CD4-positive, alpha-beta T cell (primary cell): ENCODE measurements at places on chromosomes 12 and 14. TPM values are rescaled to one million over a fixed set of nuclear protein-coding genes. Genes with fewer than 3 reads are reported as not detected.

DNA sequence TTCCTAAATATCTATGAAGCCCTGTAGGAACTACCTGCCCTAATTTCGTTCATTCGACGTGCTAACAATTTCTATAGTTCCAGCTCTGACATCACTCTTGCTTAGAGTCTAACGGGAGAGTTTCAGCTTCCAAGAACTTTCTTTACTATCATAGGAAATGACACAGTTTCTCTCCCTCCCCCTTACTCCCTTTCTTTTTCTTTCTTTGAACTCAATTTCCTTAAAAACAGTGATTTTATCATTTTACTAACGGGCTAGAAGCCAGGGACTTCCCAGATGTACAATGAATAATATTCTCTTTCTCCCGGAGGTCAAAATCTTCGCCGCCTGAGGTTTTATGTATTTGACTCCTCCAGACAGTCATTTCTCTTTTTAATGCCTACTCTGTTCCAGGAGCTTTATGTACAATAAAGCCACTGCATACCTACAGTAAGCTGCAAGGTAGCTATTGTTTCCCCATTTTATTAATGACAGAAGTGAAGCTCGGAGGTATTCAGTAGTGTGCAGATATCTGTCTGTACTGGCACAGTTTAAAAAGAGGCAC lies 15.7 kb downstream of the SMCO2 start:
- no peak overlapping the region for H3K27ac ChIP-seq
- H3K4me3 ChIP-seq = no peak overlapping the region
- no peak for DNase-seq
- no peaks in the 10 kb centered on the region for H3K4me1 ChIP-seq
- no peaks in the 10 kb centered on the region for H3K36me3 ChIP-seq

TSPAN8 gene
- total RNA-seq = not detected

WNT5B gene
- total RNA-seq = not detected

DNA sequence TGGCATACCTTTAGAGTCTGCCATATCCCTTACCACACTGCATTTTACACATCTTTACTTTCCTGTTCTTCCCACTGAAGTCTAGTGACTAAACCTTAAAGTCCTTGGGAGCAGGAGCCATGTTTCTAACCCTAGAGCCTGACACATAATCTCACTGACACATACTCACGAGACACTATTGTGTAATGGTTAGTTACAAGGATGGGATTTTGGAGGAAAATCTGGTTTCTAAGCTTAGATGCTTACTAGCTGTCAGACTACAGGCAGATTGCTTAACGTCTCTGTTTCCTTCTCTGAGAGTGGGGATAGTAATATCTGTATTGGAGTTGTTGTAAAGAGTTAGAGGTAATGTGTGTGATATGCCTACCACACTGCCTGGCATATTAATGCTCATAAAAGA lies 6.2 kb upstream of the DYRK4 start:
- H3K36me3 ChIP-seq = no peaks in the 10 kb centered on the region
- no peaks in the 10 kb centered on the region for H3K4me1 ChIP-seq
- H3K27ac ChIP-seq = no peak overlapping the region
- H3K4me3 ChIP-seq = no peak overlapping the region
- H3K27me3 ChIP-seq = no peaks in the 10 kb centered on the region

DNA sequence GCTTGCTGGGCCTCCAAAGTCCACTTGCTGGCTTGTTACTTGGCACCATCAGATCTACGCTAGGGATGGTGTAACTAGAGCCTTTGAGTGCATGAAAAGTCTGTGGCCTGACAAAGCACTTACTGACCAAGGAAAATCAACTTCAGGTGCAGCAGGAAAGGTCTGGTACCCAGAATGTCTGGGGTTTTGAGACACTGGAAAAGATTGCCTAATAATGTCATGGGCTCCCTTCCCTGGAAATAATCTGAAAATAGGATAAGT lies 106.7 kb downstream of the ZFP36L1 start:
- no peak overlapping the region for H3K4me3 ChIP-seq
- peak overlapping the region; percentile 62 for H3K27ac ChIP-seq
- peaks cover 54% of the 10 kb centered on the region for H3K4me1 ChIP-seq
- no peaks in the 10 kb centered on the region for H3K36me3 ChIP-seq
- H3K27me3 ChIP-seq = no peaks in the 10 kb centered on the region
- DNase-seq = no peak

- no peak for DNase-seq
- H3K27me3 ChIP-seq = no peaks in the 10 kb centered on the region
- H3K36me3 ChIP-seq = no peaks in the 10 kb centered on the region
- no peak overlapping the region for H3K4me3 ChIP-seq
- H3K4me1 ChIP-seq = no peaks in the 10 kb centered on the region
Observed at GRCh38 chr12:75414671-75415070, 23.8 kb downstream of the GLIPR1L2 start.

EPYC gene
- total RNA-seq = not detected

DNA sequence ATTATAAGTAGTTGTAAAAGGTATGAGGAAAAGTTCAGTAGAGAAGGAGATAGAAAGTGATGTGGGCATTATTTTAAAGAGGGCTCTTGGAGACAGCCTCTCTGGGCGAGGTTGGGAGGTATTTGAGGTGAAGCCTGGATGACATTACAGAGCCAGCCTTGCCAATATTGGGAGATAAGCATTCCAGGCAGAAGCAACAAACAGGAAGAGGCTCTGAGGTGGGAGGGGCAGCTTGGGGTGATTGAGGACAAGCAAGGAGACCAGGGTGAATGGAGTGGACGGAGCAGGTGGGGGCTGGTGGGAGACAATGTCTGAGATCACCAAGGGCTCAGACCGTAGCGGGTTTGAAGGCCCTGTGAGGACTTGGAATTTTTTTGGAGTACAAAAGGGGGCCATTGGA lies 87.3 kb downstream of the DYRK2 start:
- no peaks in the 10 kb centered on the region for H3K27me3 ChIP-seq
- no peak overlapping the region for H3K27ac ChIP-seq
- H3K36me3 ChIP-seq = no peaks in the 10 kb centered on the region
- DNase-seq = no peak
- H3K4me1 ChIP-seq = no peaks in the 10 kb centered on the region

- H3K4me3 ChIP-seq = no peak overlapping the region
- H3K27me3 ChIP-seq = no peaks in the 10 kb centered on the region
- no peak for DNase-seq
- no peaks in the 10 kb centered on the region for H3K4me1 ChIP-seq
- no peaks in the 10 kb centered on the region for H3K36me3 ChIP-seq
Observed at GRCh38 chr12:100936661-100937060, 142.1 kb downstream of the ANO4 start.

DNA sequence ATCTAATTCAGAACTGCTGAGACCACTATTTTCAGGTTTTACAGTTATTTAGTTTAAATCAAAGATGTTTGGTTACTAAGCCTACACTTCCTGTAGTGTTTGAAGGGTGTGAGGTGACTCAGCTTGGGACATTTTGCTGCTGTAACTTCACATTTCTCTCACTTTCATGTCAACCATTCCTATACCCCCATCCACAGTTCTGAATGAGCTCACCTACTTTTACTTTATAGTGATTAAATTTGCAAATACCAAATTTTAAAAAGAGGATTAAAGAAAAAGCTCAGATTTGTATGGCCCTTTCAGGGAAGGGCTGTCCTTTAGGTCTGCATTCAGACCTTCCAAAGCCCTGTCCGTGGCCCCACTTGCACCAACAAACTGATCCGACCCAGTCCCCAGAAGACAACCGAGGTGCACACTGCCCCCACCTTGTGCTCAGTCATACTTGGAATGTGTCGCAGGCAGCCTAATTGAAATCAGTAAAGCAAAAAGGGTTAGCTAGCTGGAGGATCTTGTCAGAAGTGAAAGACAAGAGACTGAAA lies 174.4 kb downstream of the MON2 start:
- DNase-seq = peak; percentile 7
- H3K36me3 ChIP-seq = no peaks in the 10 kb centered on the region
- H3K4me3 ChIP-seq = no peak overlapping the region
- no peak overlapping the region for H3K27ac ChIP-seq
- peaks cover 11% of the 10 kb centered on the region for H3K27me3 ChIP-seq
- peaks cover 3% of the 10 kb centered on the region for H3K4me1 ChIP-seq

DNA sequence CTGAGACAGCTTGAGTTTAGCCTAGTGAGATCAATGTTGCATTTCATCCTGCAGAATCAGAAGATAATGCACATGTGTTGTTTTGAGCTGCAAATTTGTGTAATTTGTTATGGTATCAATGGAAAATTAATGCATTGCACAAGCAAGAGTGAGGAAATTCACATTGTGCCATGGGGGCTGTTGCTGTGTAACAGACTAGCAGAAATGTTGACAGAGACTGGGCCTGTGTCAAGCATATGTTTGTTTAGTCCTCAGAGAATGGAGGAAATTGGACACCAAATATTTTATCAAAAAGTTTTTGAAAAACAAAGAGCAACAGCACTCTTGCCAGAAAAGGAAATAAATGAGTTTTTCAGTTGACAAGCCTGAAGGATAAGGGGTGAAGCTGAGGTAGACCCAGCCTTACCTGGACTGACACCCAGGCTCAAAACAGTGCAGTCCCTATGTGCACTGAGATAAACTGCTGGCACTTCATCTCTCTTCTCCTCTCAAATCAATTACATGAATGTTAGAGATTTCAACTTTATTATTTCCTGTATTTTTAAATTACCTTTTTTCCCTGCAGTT lies 1150.0 kb downstream of the FSCB start:
- H3K36me3 ChIP-seq = no peaks in the 10 kb centered on the region
- H3K27me3 ChIP-seq = no peaks in the 10 kb centered on the region
- no peak overlapping the region for H3K4me3 ChIP-seq
- no peak overlapping the region for H3K27ac ChIP-seq
- DNase-seq = no peak
- no peaks in the 10 kb centered on the region for H3K4me1 ChIP-seq

- H3K27ac ChIP-seq = no peak overlapping the region
- no peak for DNase-seq
- H3K36me3 ChIP-seq = no peaks in the 10 kb centered on the region
- peaks cover 12% of the 10 kb centered on the region for H3K4me1 ChIP-seq
Observed at GRCh38 chr12:12450043-12450471, 93.2 kb downstream of the BORCS5 start.

LALBA gene
- not detected for total RNA-seq

PLBD1 gene
- 1.3 TPM for total RNA-seq

DNA sequence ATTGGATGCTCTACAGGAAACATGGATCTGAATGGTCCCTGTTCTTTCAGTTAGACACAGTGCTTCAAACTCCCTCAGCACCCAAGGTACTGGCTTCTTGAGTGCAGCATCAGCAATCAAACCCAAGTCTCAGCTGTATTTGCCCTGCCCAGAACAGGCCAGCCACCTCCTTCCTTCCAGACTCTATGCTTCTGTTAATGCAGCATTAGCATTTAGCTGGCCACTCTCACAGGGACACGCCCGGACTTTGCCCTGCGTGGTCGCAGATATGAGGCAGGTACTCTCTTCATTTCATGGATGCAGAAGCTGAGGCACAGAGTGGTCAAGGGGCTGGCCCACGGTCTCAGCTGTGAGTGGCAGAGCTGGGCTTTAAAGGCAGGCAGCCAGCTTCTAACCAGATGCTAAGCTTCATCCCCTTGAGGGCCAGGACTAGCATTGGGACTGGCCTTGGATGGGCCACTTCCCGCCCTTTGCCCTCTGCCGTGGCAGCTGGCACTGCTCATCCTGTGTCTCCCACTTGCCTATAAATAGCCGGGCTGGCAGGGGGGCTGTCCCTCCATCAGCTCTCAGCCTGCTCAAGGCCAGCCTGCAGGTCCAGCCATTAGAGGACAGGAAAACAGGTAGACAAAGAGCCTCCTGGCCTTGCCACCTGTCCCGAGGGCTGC lies 1.5 kb upstream of the SLC25A47 start:
- H3K4me1 ChIP-seq = peaks cover 12% of the 10 kb centered on the region
- no peak for DNase-seq
- H3K27ac ChIP-seq = no peak overlapping the region
- H3K4me3 ChIP-seq = no peak overlapping the region

DNA sequence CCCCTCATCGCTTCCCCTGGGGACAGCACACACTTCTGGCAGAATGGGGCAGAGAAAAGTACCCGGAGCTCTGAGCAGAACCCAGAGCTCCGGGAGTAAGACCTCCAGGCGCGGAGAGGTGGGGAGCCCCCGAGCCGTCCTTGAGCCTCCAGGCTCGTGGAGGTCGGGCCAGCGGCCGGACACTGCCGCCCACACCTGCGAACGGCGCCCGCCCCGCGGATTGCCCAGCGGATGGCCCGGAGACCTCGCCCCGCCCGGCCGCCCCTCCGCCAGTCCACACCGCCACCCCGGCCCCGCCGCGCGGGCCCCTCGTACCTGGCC lies 344 bp downstream of the SPTLC2 start:
- no peaks in the 10 kb centered on the region for H3K36me3 ChIP-seq
- H3K4me1 ChIP-seq = peaks cover 15% of the 10 kb centered on the region
- no peak for DNase-seq
- peak overlapping the region; percentile 65 for H3K4me3 ChIP-seq

DNA sequence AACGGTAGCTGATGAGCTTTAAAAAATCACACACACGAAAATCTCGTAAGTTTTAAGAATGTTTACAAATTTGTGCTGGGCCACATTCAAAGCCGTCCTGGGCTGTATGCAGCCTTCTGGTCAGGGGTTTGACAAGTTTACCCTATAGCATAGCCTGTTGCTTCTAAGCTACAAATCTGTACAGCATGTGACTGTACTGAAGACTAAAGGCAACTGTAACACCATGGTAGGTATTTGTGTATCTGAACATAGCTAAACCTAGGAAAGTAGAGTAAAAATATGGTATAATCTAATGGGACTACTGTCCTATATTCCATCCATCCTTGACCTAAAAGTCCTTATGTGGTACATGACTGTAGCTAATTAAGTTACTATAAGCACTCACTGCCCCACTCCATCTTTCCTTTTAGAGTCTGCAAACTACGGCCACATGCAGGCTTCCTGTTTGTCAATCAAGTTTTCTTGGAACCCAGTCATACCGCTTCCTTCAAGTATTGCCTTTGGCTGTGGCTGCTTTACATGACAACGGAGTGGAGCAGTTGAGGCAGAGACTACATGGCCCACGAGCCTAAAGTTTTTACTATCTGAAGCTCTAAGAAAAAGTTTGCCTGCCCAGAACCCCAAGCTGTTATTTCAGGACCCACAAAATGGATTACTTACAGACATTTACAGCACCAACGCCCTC lies 18.5 kb downstream of the KRT7 start:
- peaks cover 13% of the 10 kb centered on the region for H3K4me1 ChIP-seq
- H3K36me3 ChIP-seq = no peaks in the 10 kb centered on the region
- DNase-seq = no peak
- no peak overlapping the region for H3K4me3 ChIP-seq
- H3K27me3 ChIP-seq = peaks cover 21% of the 10 kb centered on the region
- no peak overlapping the region for H3K27ac ChIP-seq

KIF5A gene
- 0.47 TPM for total RNA-seq
